ENCODE measurements at places on chromosomes 7 and 10.

DNA sequence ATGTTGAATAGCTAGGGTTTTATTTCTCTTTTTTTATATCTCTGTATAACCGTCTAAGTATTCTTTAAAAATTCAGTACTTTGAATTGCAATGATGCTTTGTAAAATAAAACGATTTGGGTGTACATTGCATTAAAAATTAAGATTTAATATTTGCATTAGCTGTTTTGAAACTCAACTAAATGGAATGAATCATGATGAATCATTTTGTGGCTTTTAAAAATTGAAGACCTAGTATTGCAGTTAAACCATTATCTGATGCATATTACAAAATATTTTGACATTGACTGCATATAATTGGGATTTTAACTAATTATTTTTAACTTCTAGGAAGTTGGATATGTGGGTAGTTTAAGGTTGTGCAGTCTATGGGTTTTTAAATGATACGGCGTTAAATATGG lies 314.0 kb downstream of the CDK14 start:
- no peak for DNase-seq

- no peak for DNase-seq
Observed at GRCh38 chr7:48628793-48629349, 295.5 kb upstream of the CDC14C start.

DNA sequence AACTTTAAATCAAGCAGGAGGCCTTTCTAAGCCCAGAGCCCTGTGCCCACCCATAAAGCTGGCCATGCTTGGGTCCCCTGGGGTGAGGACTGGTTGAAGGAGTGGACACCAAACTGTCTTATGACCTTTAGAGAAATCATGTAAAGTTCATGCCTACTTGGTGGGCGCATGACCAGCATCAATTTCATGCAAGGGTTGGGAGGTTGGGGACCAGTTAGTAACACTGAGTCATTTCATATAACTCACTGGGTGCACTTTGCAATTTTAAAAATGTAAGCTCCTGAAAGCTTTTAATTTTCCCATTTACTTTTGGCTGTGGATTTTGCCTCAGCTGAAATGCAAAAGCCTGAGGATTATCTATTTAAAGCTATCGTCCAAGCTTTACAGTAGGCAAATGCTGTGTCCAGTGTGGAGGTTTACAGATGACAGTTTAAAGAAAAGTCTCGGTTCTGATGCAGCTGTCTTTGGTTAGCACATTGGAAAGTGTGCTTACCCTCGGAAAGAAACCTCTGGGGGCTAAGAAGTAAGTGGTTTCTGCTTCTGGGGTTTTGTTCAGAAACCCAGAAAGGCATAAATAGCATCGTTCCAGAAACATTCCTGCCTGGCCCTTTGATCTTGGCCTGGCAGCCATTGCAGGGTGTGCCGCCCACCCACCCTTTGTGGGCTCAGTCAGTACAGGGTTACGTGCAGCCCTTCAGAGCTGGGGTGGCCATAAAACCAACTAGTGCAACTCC lies 48.8 kb upstream of the CHST15 start:
- no peak for DNase-seq

DNA sequence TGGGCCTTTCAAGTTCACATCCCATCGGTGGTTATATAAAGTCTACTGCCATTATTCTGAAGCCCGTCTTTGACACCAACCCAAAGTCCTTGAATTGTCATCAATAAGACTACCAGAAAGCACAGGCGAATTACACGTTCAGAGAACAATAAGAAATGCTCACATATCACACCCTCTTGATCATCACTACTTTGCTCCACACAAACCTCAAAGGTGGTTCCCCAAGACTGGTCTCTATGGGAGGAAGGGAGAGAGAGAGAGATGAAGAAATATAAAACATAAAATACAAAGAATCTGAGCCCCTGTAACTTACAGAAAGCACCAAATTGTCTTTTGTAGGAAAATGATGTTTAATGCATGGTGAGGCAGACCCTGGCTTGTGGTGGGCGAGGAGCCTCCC lies 4.4 kb downstream of the HIPK2 start:
- peak; percentile 34 for DNase-seq

- no peak for DNase-seq
Observed at GRCh38 chr7:153444641-153445040, 607.6 kb upstream of the DPP6 start.

DNA sequence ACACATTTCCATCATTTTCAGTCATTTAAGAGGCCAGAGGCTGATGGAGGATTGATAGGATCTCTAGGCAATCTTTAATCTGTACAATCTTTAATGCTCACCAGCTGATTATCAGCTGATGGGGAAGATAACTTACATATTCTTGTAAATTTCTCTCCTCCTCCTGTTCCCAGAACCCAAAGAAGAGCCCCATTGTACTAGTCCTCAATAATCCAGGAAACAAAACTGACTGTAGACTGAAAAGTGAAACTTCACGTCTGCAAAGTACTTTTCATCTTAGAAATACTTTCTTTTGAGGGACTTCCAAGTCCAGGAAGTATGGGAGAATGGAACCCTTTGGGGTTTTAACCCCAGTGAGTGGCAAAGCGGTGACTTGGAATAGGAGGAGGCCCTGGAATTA lies 283.3 kb downstream of the FRMD4A start:
- DNase-seq = no peak

DNA sequence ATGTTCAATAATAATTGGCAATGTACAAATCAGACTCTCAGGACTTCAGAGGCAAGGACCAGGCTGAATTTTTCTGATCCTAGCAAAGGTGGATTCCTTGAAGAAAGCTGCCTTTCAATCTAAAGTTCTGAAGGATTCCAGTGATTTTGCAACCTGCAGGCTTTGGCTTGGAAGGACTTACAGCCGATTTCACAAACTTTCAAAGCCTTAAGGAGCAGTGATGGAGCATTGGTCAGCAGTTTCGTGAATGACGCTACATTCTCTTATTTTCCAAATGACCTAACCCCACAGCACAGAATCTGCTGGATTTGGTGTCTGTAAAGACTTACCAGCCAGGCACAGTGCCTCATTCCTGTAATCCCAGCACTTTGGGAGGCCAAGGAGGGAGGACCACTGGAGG lies 167.5 kb downstream of the ARHGAP12 start:
- DNase-seq = no peak

GRCh38 chr10:5561704-5562645 lies 37.2 kb downstream of the CALML3 start:
- no peak for DNase-seq

- DNase-seq = no peak
Observed at GRCh38 chr10:50387007-50387731, 135.9 kb upstream of the ASAH2 start.

DNA sequence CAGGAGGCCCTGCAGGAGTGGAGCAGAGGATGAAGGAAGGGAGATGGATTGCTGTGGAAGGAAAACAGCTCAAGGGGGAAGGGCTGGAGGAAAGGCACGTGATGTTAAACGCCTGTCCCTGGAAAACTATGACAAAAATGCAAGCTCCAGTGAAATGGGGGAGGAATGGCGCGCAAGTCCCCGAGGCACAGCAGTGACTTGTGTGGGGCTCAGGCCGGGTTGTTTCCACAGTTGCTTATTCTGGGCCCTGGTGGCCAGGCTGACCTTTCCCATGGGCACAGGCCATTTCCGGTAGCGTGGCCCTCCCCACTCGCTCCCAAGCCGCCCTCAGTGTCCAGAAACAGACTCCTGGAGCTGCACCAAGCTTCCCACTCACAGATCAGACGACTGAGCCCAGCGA lies 68.1 kb upstream of the PDGFA start:
- no peak for DNase-seq

- no peak for DNase-seq
Observed at GRCh38 chr10:33703501-33704213, 369.2 kb upstream of the NRP1 start.

- no peak for DNase-seq
Observed at GRCh38 chr10:107440741-107441140, 276.2 kb upstream of the SORCS1 start.

- DNase-seq = no peak
Observed at GRCh38 chr7:132290021-132290420, 286.2 kb downstream of the PLXNA4 start.

- DNase-seq = no peak
Observed at GRCh38 chr10:110615057-110615747, 28.9 kb upstream of the RBM20 start.

DNA sequence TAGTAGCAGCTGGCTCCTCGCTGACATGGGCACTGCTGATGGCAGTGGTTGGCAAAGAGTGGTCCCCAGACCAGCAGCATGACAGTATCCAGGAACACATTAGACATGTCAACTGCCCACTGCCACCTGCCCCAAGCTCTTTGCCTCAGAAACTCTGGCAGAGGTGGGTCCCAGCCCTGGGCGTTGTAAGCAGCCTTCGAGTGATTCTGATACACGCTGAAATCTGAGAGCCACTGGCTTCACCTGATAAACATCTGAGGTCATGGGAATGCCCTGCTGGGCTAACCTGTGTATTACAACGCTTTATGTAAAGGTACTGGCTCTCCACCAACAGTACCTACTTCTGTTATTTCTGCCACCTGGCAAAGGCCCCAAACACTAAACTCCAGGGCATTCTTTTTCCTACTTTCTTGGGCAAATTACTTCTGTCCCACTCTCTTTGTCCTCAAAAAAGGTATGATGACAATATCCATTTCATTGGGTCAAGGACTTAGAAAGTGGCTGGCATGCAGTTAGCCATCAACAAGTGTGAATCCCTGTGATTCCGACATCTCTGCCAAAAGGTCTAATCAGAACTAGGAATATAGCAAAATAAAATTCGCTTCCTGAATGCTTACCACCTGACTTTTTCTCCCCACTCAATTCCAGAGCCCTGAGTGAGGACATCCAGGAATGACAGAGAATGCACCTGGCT lies 9.2 kb downstream of the SGMS1 start:
- no peak for DNase-seq

GRCh38 chr7:108324053-108325038 lies 131.9 kb downstream of the NRCAM start:
- DNase-seq = no peak

- DNase-seq = no peak
Observed at GRCh38 chr10:114458955-114459354, 54.7 kb upstream of the AFAP1L2 start.

DNA sequence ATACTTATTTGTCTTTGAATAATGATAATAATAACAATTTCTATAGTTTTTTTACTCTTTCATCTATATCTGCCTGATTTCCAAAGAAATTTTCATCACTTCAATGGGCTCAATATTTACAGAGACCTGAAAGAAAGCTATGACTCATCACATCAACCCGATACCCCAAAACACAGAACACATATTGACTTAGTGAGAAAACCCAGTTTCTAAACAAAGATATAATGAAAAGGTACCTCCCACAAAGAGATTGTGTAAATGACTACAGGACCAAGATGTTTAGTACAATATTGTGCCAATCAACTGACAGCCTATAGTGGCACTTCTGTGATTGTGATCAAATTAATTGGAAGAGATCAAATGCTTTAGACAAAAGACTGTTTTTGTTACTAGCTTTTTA lies 133.9 kb downstream of the PCDH15 start:
- DNase-seq = no peak

- no peak for DNase-seq
Observed at GRCh38 chr10:62050346-62050892, 148.9 kb downstream of the ARID5B start.

- no peak for DNase-seq
Observed at GRCh38 chr7:132943645-132944044, 138.2 kb downstream of the CHCHD3 start.

GRCh38 chr10:82874671-82875070 lies 999.7 kb downstream of the NRG3 start:
- no peak for DNase-seq

GRCh38 chr7:30453921-30454320 lies 24.7 kb downstream of the NOD1 start:
- DNase-seq = no peak

GRCh38 chr7:85144771-85145170 lies 42.1 kb downstream of the SEMA3D start:
- no peak for DNase-seq

DNA sequence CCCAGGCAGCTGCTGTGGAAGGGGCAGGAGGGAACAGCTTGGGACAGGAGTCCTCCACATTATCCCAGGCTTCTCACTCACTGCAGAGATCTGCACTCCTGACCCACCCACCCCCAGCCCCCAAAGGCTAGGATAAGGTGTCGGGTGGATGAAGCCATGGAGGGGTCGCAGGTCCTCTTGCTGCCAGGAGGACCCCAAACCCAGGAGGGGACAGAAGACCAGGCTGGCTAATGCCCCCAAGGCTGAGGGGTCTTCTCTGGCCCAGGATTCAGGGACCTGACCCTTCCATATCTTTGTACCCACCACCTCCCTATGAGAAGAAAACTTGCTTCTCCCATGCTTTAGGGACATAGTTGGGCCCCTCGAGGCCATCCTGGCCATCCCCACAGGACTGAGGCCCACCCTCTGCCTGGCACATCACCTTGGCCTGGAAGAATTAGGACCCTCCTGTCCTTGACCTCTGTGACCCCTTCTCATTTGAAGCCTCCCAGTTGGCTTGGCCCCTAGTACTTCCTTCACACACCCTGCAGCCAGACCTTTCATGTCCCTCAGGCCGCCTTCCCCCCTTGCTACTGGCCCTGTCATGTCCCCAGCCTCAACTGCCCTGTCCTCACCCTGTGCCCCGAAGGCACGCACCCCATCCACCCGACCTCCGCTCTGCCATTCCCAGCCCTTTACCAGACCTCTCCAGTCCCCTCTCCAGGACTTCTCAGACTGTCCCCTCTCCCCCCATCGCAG lies 21.6 kb downstream of the KCNH2 start:
- DNase-seq = no peak

- no peak for DNase-seq
Observed at GRCh38 chr7:39085590-39086049, 107.9 kb downstream of the POU6F2 start.

DNA sequence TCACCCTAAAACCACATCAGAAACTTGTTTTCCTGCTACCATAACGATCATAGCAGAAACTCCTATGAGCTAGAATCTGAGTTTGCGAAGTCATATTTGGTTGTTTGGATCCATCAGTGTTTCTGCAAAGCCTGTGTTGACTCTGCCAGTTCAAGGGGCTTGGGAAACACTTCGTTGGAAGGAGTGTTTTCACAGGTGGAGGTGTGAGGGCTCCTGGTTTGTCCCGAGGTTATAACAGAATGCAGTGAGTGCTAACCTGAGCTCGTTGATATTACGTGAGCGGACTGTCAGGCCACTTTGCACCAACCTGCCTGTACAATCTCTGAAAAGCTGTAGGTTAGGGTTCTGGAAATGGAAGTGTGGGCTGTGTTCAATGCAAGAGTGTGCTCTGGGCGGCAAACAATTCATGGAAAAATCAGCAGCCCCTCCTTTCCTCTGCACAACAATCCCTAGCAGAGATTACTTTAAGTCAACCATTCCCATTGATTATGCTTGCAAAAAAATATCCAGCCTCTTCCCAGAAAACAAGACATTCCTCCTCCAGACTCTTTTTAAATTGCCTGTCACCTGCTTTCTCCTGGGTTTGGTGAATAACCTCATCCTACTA lies 622.0 kb downstream of the TYW1 start:
- no peak for DNase-seq

DNA sequence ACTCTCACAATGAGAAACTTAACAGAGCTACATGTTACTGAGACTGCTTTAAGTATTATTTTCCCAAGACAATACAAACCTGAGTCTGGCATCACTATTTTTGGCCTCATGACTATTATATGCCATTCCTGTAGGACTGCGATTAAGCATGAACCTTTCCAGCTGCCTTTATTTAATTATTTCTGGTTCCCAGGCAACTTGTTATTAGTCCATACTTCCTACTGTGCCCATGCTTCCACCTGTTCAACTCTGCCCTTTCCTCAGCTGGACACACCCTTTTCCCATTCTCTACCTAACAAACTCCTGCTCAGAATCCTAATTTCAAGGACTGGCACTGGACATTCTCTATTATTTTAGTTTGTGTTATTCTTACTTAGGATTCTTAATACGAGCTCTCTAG lies 8.1 kb upstream of the CROT start:
- no peak for DNase-seq

GRCh38 chr10:125111118-125111727 lies 49.1 kb downstream of the CTBP2 start:
- DNase-seq = no peak

All from naive thymus-derived CD8-positive, alpha-beta T cell (primary cell).